ENCODE measurements at places on chromosomes 4 and X.
A peak's percentile ranks its signal among the peaks of the same experiment; 100 is the strongest.

DNA sequence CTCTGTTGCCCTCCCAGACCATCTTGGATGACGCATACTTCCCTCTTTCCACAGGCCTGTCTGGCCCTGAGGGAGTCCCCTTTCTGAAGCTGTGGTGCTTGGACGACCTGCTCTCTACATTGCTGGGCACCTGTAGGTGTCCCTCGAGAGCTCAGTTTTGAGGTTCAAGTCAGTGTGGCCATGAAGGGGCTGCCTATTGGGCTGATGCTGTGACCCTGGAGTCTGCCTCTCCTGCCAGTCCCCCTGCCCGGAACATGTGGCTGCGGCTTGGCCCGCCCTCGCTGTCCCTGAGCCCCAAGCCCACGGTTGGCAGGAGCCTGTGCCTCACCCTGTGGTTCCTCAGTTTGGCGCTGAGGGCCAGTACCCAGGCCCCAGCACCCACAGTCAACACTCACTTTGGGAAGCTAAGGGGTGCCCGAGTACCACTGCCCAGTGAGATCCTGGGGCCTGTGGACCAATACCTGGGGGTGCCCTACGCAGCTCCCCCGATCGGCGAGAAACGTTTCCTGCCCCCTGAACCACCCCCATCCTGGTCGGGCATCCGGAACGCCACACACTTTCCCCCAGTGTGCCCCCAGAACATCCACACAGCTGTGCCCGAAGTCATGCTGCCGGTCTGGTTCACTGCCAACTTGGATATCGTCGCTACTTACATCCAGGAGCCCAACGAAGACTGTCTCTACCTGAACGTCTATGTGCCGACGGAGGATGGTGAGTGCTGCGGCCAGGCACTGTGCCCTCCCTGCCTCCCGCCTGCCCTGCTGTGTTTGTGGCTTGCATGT, 3.0 kb downstream of the NLGN3 start:
- DNase-seq, result peak; percentile 48

DNA sequence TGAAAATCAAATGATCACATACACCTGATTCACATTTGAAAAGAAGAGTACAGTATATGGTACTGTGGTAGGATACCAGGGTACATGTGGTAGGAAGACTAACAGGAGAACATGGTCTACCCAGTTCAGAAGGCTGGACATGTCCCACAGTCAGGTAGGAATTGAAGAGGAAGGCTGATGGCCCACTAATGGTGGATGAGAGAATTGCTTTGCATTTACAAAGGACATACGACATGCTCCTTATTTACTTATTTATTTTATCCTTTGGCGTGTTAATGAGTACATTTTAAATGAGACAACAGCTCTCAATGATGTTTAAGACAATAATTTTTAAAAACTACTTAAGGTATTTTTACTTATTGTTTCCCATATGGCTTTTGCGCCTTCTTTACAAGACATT, 106.7 kb upstream of the BMP2K start:
- no peak for DNase-seq

DNA sequence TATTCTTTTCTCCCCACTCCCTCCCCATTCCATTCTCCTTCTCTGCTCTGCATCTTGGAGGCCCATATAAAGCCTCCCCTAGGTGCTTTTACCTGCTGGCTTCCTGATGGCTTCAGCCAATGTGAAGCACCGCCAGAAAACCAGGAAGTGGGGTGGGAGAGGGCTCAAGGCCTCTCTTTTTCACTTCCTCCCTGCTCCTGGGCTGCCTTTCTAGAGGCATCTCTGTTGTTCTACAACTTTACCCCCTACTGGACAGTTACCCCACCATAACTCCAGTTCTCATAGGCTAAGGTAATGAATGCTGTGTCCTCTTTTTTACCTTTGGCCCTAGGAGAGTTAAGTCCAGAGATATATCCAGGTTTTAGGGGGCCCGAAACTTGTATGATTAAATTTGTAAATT, 62.4 kb upstream of the PPARGC1A start:
- DNase-seq, result no peak

- no peak for DNase-seq
These were observed 544.8 kb upstream of the DIPK2B start for GRCh38 chrX:45745479-45745878.

- no peak for DNase-seq
These were observed 29.1 kb downstream of the SPARCL1 start for GRCh38 chr4:87500092-87500462.

GRCh38 chrX:34332334-34332733, 200.2 kb upstream of the FAM47A start:
- no peak for DNase-seq

- DNase-seq, result no peak
These were observed 21.9 kb downstream of the CNOT6L start for GRCh38 chr4:77797239-77797638.

GRCh38 chr4:151114986-151115385, 15.6 kb downstream of the RPS3A start:
- DNase-seq, result no peak

DNA sequence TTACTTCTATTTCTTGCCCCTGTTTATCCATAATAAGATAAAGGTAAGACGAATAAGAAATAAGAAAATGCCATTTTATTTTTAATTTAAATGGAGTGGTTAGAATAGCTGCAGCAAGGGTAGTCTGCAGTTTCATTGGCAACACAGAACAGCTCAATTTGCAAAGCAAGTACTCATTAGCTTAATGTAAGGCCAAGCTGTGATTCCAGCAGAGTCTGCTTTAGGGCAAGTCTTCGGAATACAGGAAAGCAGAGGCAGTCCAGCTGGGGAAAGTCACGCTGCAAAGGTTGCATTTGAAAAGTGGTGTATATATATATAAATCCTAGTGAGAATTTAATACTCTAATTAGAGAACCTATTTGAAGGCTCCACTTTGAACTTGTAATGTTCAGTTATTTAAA, 59.0 kb downstream of the ANXA10 start:
- no peak for DNase-seq

DNA sequence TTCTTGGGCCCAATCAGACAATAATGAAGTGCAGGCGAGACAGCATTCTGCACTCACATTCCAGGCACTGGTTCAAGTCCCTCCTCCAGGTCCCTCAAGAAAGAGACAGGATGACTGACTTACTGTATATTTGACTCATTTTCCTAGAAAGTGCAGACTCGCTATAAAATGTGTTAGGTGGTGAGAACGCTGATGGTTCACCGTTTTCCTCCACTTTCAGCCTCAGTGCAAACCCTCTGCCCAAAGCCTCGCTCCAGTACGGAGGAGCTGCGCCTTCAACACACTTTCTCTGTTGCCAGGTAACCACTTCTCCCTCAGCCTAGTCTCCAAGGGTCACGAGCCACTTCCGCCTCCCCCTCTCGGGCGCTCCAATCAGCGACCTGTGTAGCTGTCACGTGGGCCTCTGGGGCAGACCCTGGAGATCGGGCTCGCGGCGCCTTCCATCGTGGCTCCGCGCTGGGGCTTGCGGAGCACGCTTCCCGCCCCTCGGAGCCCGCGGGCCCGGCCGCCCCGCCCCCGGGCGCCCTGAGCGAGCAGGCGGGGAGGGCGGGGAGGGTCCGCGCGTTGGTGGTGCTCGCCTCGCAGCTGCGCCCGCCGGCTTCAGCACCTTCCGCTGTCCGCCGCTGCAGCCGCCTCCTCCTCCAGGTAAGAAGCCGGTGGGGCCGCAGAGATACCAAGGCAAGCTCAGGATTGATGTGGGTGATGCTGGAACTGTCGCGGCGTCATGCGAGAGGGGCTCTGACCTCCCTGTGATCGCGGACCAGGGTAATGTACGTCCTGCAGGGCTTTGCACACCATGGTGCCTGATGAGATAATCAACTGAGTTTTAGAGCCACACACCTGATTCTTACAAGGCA, at the start of gene WDR17:
WDR17 (plus strand) TSS at position 407 of the 857 bp plus-strand sequence. CDS start 45,740 bp downstream, outside the sequence.
- peak; percentile 93 for DNase-seq

- no peak for DNase-seq
These were observed 177.2 kb downstream of the TSPAN5 start for GRCh38 chr4:98481167-98481566.

DNA sequence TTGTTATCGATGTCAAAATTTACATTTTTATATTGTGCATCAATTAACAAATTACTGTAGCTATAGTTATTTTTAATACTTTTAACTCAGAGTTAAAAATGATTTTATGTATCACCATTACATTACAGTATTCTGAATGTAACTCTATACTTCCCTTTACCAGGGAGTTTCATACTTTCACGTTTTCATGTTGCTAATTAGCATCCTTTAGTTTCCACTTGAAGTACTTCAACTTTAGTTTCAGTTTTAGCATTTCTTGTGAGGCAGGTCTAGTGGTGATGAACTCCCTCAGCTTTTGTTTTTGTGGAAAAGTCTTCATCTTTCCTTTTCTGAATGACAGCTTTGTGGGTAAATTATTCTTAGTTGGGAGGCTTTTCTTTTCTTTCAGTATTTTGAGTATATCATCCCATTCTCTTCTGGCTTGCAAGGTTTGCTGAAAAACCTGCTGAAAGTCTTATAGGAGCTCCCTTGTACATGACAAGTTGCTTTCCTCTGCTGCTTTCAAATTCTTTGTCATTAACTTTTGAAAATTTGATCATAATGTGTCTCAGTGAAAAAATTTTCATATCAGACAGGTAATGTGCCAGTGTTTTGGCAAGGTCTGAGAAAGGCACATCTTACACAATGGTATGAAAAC, 9.8 kb upstream of the CISD2 start:
- peak; percentile 52 for DNase-seq

DNA sequence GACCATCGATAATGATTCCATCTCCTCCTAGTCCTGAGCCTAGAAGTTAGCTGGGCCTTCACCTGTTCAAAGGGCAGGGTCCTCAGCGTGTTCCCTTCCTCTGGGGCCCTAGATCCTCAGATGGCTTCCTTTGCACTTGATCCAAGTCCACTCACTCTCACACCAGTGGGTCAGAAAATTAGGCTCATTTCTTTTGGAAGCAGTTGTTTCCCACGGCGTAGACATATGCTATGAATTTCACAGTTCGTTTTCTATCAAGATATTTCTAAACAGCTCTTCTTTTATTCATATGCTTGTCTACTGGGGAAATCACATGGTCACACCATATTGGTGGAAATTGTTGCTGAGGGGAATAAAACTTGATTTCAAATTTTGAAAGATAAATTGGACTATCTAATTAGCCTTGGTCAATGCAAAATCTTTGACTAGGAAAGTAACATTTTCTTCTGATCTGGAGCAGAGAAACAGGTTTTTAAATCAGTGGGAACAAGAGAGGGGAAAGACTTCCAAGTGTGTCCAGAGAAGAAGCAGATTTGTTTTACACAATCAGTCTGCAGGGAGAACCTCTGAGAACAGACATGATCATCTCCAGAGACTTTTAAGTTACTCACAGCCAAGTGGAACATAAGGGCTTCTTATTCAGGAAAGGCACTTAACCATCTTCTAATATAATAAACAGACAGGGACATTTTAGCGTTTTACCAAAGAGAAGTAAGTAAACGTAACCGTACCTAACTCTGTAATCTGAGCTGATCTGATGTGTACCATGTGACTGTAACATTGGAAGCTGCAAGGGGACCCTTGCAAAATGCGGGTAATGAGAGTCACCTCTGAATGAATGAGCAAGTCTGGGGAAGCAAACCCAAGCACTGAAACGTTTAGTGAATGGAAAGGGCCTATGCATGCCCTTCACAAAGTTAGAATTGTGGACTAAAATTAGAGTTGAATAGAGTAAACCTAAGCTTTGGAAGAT, 455.7 kb upstream of the FAT1 start:
- DNase-seq, result no peak

DNA sequence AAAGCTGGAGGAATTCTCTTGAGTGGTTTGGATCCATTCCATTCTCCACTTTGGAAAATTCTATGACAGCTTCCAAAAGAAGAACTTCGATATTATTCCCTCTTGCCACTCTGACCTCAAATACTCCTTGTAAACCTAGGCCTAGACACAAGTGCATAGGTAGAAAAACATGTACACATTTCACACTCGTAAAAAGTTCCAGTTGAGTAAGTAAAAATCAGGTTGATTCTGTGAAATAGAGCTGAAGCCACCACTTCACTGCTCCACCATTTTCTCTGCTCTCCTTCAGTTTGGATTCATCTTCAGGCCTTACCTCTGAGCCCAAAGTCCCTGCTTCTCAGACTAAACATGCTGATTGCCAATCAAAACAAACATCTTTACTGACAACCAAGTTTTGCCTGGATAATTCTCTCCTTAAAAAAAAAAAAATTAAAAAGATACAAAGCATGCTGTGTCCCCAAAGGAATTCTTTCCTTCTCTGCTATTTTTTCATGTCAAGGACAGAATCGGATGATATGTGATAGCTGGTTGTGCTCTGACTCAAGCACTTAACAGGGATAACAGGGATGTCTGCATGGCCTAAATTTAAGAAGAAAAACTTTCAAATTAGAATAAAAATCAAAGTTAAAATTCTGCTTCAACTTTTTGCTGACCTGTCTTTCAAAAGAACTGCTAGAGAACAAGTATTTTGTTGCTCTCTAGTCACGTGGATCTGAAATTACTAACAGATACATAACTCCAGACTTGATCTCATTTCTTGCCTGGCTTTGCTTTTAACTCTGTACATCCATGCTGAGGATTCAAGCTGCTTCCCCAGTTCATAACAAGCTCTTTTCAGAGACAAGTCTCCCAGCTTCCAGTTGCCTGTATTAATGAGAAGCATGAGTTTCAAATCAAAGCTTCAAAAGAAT, 420.9 kb upstream of the INTU start:
- no peak for DNase-seq

GRCh38 chr4:169634975-169635374, 14.6 kb downstream of the CLCN3 start:
- no peak for DNase-seq

DNA sequence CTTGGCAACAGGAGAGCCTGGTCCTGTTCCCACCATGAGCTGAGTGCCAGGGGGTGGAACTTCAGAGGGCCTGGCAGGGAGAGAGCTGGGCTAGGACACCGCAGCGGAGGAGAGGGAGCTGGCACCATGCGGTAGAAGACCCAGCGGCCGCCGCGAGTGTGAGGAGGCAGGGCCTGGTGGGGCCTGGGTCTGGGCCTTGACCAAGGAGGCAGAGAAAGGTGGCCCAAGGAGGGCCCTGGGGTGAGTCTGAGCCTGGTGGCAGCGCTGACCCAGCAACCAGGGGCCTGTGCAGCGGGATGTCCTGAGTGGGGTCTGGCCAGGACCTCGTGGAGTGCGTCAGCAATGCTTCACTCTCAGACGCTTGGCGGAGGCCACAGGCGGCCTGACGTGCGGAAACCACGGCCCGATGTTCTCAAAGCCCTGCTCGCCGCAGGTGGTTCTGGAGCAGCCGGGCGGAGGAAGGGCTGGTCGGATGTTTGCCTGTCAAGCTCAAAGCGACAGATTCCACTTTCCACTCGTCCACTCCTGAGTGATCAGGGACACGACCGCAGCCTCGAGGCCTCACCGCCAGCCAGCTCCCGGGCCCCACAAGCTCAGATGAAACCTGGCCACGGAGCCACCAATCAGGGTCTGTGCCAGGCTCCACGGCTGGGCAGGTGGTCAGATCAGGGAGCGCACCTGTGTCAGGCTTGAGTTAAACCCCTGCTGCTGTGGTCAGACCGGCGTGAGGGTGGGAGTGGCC, 20.8 kb downstream of the ATP5ME start:
- no peak for DNase-seq

DNA sequence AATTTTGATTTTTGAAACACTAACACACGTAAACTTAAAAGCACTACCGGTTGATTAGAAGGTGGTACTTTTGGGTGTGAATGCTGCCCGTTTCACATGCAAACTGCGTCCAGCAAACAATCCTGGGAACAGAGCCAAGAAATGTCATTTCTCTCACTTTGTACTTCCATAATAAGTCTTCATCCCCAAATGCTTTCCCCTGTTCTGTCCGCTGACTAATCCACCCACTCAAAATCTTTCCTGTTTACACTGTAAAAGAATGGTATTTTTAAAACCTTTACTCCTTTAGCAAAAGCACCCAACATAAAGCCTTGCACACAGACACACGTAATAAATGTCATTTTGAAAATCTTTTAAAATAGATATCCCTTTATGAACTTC, 39.1 kb upstream of the PDLIM5 start:
- no peak for DNase-seq
